ENCODE measurements at places on chromosomes 3 and 15.

GRCh38 chr15:44370830-44371229 lies 56.6 kb upstream of the CTDSPL2 start:
- DNase-seq: no peak

DNA sequence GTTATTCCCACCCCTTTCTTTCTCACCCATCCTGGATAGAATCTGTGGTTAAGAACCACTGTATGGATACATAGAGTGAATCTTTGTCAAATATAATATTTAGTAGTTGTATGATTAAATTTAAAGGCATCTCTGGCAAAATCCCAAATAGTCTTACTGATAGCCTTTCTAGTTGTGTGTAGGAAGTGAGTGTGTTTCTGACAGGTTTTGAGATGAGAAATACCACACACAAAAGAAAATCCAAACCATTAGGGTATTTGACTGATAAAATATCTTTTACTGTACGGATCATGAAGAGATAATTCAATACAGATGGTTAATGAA lies 44.7 kb upstream of the PLCL2 start:
- DNase-seq: no peak

GRCh38 chr15:51267051-51267702 lies 71.2 kb downstream of the CYP19A1 start:
- no peak for DNase-seq

- no peak for DNase-seq
Observed at GRCh38 chr3:24454393-24454792, 40.3 kb downstream of the THRB start.

GRCh38 chr3:49807431-49808114 lies 4.5 kb downstream of the INKA1 start:
- DNase-seq: no peak

- peak; percentile 36 for DNase-seq
Observed at GRCh38 chr3:61564395-61565059, 3.2 kb downstream of the PTPRG start.

DNA sequence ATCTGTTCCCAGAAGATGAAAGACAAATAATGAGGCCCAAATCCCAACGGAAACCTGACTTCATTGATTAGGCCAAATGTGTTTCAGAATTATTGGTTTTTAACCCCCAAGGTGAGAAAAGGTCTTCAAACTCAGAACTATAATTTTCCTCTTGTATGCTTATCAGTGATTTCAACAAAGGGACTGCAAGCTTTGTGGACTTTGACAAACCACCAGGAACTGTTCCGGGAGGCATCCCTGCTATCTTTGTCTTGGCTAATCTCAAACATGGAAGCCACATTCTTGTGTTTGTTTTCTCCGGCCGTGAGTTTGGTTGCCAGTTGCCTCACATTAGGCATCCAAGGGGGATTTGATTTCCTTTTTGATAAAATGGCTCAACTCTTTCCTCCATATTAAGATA lies 19.5 kb downstream of the ARHGEF3 start:
- no peak for DNase-seq

All from activated CD4-positive, alpha-beta T cell treated with anti-CD3 and anti-CD28 coated beads for 48 hours (primary cell).